ENCODE measurements at places on chromosomes 2 and 18. TPM values are rescaled to one million over a fixed set of nuclear protein-coding genes. Genes with fewer than 3 reads are reported as not detected.

Gene NOL4
- not detected for total RNA-seq

Gene MFSD2B
- 0.72 TPM for total RNA-seq

Gene NXPH2
- 3.2 TPM for total RNA-seq

Gene DPP10
- total RNA-seq = 0.64 TPM

Gene ME2
- total RNA-seq = 42.6 TPM

Gene IL1A
- 0.06 TPM for total RNA-seq

Gene M1AP
- not detected for total RNA-seq

Gene GALNT13
- 12.8 TPM for total RNA-seq

Gene QPCT
- total RNA-seq = 0.90 TPM

Gene SERPINB7
- total RNA-seq = not detected

Gene FSHR
- total RNA-seq = not detected

Gene ASPRV1
- not detected for total RNA-seq

Data from H4 (cell line).